Right renal cortex interstitium (tissue), 3 donors: ENCODE measurements at places on chromosomes 3 and 15. TPM values are rescaled to one million over a fixed set of nuclear protein-coding genes. Genes with fewer than 3 reads are reported as not detected.

DNA sequence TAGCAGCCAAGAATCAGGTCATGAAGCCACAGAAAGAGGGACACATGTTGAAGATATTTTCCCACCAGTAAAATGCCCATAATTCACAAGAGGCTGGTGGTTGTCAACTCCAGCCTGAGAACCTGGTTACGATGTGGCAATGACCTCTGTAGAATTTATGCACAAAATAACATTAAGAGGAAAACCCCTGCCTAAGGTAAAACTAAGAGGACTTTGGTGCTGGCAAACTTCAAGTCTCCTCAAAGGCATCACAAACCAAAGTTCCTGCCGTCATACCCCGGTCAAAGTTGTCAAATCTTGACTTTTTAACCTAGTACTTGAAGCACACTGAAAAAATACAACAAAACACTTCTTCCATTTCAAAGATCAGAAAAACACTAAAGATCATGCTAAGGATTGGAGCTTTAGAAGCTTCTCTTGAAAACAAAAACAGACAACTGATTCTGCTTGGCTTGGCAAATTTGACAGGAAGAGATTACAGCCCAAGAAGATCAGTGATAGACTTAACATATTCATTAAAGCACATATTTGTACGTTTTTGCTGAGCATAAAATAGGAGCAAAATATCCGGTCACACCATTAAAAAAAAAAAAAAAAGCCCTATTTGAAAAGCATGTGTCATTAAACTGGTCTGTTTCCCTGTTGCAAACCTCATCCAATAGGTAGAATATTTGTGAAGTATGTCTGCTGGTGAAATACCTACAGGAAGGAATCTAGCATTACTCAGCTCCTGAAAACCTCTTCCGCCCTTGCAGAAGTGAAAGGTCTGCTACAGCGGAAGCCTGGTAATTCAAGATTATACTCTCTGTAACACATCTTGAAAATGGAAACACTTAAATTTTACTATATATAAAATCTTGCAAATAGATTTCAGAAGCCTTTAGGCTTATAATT lies 22.8 kb downstream of the EIF4E3 start:
- no peak for DNase-seq

The FES gene
- 14.1 TPM for polyA plus RNA-seq

GRCh38 chr3:25015599-25015998 lies 412.5 kb upstream of the RARB start:
- no peak for DNase-seq

DNA sequence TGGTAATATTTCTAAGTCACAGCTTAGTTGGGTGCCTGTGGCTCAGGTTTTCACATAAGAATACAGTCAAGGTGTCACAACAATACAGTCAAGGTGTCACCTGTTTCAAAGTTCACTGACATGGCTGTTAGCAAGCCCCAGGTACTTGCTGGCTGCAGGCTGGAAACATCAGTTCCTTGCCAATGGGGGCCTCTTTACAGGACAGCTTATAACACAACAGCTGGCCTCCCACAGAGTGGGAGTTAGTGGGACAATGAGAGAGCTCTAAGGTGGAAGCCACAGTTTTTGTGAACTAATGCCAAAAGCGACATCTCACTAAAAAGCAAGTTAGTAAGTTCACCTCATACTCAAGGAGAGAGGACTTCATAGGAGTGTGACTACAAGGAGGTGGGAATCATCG lies 45.4 kb downstream of the GPR156 start:
- DNase-seq, result no peak

DNA sequence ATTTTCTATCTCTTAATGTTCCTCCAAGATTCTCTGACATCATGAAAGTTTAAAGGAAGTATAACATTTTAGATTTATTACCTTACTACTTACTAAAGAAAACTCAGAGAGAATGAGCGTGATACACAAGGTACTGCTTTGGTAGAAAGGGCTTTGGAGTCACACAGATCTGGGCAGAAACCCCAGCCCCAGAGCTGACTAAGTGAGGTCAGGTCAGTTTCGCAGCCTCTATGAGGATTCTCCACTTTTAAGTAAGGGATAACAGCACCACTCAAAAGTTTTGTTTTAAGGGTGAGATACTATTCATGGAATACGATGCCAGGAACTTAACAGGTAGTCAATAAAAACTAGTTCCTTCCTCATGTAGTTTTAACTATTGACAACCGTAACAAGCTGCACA lies 76.1 kb downstream of the CLDN11 start:
- no peak for DNase-seq

DNA sequence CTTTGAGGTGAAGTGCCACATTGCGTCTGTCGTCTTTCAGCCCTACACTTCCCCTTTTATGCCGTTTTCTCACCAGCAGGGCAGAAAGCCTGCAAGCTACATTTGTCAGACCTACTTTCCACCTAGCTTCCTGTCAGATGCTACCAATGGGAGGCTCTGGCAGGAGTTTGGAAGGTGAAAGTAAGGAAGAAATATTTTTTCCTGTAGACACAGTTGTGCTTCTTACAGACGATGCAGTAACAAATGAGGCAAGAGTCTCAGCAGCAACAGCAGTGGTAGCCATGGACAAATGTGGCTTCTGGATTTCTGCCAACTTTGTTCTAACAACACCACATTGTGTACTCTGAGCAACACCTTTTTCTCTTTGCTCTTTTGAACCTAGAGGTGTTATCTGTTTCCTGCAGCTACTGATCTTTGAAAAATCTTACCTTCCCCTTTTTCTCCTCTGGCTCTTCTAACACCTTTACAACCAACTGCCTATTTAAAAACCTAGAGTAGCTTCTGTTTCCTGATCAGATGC lies 70.6 kb upstream of the STT3B start:
- DNase-seq, result no peak

The CALML4 gene
- 36.5 TPM for polyA plus RNA-seq

The SMCO1 gene
- polyA plus RNA-seq, result 0.08 TPM

DNA sequence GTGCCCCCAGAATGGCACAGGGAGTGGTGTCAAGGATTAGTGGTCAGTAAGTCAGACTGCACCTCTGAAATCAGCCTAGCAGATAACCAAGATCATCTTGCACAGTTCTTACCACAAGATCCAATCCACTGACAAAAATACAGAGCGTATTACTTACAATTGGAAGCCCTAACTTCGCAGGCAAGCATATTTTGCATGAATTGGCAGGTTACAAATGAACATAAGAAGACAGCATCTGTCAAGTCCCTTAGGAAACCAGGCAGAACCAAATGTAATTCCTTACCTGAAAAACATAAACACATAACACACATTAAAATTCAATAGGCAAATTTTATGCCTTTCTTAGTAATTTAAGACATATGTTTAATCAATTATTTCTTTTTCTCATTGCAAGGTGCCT lies 293.4 kb downstream of the MAGI1 start:
- DNase-seq, result no peak

DNA sequence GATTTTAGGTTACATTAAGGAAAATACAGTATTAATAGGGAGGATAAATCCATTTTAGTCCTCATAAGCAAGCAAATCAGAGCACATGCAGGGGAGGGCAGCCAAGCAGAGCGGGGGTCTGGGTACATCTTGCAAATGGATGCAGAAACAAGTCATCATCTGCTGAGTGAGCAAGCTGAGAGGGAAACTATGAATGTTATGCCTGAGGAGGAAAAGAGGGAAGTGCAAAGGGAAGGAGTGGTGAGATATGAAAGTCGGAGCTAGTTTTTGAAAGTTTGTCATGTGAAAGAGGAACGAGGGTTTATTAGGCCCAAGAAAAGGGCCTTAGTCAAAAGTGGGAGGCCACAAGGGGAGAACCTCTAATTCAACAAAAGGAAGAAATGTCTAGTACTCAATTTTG lies 15.4 kb downstream of the PTX3 start:
- DNase-seq, result no peak
